ENCODE measurements at places on chromosomes 16 and 17. TPM values are rescaled to one million over a fixed set of nuclear protein-coding genes. Genes with fewer than 3 reads are reported as not detected.
A peak's percentile ranks its signal among the peaks of the same experiment; 100 is the strongest.

- no peak overlapping the region for H3K27ac ChIP-seq
- no peaks in the 10 kb centered on the region for H3K36me3 ChIP-seq
Measured at GRCh38 chr16:18936727-18937340, 10.6 kb upstream of the SMG1 start.

DNA sequence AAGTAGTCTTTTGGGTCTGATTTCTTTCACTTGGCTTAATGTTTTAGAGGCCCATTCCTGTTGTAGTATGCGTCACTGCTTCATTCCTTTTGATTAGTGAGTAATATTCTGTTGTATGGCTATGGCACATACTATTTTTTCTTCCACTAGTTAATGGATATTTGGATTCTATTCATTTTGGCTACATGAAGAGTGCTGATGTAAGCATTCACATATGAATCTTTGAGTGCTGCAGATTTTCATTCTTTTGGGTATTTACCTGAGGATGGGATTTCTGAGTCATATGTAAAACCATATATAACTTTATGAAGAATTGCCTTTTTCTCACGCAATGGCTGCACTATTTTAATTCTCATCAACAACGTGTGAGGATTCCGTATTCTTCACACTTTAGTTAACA lies 113.6 kb downstream of the AHSP start:
- no peak for DNase-seq
- no peaks in the 10 kb centered on the region for H3K36me3 ChIP-seq
- H3K27me3 ChIP-seq: no peaks in the 10 kb centered on the region
- no peak overlapping the region for H3K27ac ChIP-seq
- no peaks in the 10 kb centered on the region for H3K4me1 ChIP-seq

DNA sequence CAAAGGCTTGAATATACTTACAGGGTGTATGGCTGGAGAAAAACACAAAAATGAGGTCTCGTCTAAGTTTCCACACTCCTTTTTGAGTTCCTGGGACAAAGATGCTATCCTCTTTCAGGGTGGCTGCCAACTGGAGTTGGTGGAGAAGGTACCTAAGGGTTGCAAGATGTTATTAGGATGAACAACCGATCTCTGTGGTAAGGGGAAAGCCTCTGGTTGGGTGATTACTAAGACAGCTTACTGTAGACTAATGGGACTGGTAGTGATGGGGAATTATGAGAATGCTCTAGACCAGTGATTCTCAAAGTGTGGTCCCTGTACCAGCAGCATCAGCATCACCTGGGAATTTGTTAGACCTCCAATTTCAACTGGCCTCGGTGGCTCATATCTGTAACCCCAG lies 6.0 kb downstream of the ADAT1 start:
- H3K4me1 ChIP-seq: peaks cover 6% of the 10 kb centered on the region
- peaks cover 36% of the 10 kb centered on the region for H3K36me3 ChIP-seq
- H3K27me3 ChIP-seq: no peaks in the 10 kb centered on the region
- DNase-seq: no peak

GRCh38 chr17:13099089-13099735 lies 81.4 kb upstream of the ELAC2 start:
- no peak for DNase-seq
- no peak overlapping the region for H3K27ac ChIP-seq
- no peaks in the 10 kb centered on the region for H3K27me3 ChIP-seq
- H3K4me3 ChIP-seq: no peak overlapping the region
- H3K36me3 ChIP-seq: no peaks in the 10 kb centered on the region

MYH8 gene
- total RNA-seq: not detected

- no peak overlapping the region for H3K27ac ChIP-seq
- no peak for DNase-seq
- no peaks in the 10 kb centered on the region for H3K27me3 ChIP-seq
- H3K36me3 ChIP-seq: no peaks in the 10 kb centered on the region
- H3K4me1 ChIP-seq: no peaks in the 10 kb centered on the region
- no peak overlapping the region for H3K4me3 ChIP-seq
Measured at GRCh38 chr17:65407017-65407416, 154.4 kb downstream of the AXIN2 start.

DNA sequence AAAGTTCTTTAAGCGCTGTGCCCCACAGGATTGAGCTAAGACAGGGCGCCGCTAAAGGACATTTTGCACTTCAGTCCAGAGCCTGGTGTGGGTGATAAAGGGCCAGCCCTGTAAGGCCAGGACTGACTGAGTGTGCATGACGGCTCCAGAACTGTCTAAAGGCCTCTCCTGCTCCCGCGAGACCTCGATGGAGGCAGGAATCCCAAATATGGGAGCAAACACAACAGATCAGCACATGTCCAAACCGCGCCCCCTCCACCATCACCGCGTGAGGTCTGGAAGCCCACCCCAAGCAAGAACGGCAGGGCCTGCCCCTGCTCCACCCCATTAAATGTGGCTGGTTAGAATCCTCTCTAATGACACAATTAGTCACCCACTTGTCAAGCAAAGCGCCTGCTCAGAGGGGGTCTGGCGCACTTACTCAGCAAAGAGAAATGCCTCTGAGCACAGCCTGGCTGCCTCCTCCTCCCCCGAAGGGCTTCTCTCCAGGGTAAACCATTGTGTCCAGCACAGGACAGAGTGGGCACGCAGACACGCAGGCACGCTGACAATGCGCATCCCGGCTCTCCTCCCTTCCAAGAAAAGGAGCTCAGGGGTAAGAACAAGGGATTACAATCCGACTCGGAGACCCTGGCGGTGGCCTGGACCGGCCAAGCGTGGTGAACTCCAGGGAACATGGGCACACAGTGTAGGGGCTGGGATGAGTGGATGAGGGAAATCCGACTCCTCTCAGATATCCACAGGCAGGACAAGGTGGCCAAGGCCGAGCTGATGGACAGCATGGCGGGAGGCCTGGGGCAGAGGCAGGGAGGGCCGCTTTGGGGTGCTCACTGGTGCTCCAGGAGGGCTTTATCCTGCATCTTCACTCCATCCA lies 1.5 kb downstream of the MXRA7 start:
- H3K27me3 ChIP-seq: no peaks in the 10 kb centered on the region
- H3K4me1 ChIP-seq: peaks cover 19% of the 10 kb centered on the region
- H3K36me3 ChIP-seq: peaks cover 6% of the 10 kb centered on the region

HEATR9 gene
- total RNA-seq: not detected

- no peak for DNase-seq
- no peak overlapping the region for H3K27ac ChIP-seq
- no peak overlapping the region for H3K4me3 ChIP-seq
Measured at GRCh38 chr16:57192146-57192545, 6.0 kb downstream of the RSPRY1 start.

STH gene
- total RNA-seq: not detected

CLDN9 gene
- 0.76 TPM for total RNA-seq

DNA sequence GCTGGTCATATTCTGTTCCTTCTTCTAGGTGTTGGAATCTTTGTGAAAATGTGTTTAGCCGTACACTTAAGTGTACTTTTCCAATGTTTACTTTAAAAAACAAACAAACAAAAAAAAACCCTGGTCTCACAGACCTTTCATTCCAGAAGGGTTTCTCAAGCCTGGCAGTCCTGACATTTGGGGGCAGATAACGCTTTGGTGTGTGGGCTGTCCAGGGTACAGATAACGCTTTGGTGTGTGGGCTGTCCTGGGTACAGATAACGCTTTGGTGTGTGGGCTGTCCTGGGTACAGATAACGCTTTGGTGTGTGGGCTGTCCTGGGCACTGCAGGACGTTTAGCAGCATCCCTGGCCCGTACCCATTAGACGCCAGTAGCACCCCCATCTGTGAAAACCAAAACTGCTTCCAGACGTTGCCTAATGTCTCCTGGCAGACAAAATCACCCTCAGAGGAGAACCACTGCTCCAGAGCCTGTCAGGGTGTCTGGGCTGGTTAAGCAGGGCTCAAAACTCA lies 15.2 kb upstream of the FLCN start:
- no peak for DNase-seq
- H3K36me3 ChIP-seq: peaks cover 37% of the 10 kb centered on the region
- H3K27me3 ChIP-seq: no peaks in the 10 kb centered on the region
- H3K27ac ChIP-seq: no peak overlapping the region
- no peaks in the 10 kb centered on the region for H3K4me1 ChIP-seq

GRCh38 chr17:47975189-47975822 lies 4.4 kb downstream of the CDK5RAP3 start:
- no peak overlapping the region for H3K27ac ChIP-seq
- peaks cover 45% of the 10 kb centered on the region for H3K36me3 ChIP-seq
- H3K4me1 ChIP-seq: peaks cover 18% of the 10 kb centered on the region
- no peak for DNase-seq
- no peaks in the 10 kb centered on the region for H3K27me3 ChIP-seq
- H3K4me3 ChIP-seq: no peak overlapping the region

- no peaks in the 10 kb centered on the region for H3K36me3 ChIP-seq
- no peaks in the 10 kb centered on the region for H3K4me1 ChIP-seq
- DNase-seq: no peak
- no peaks in the 10 kb centered on the region for H3K27me3 ChIP-seq
Measured at GRCh38 chr17:10051112-10051511, 146.0 kb upstream of the RCVRN start.

- DNase-seq: no peak
- no peak overlapping the region for H3K4me3 ChIP-seq
- no peaks in the 10 kb centered on the region for H3K4me1 ChIP-seq
- no peaks in the 10 kb centered on the region for H3K36me3 ChIP-seq
Measured at GRCh38 chr16:78127130-78127529, 27.7 kb downstream of the WWOX start.

DNA sequence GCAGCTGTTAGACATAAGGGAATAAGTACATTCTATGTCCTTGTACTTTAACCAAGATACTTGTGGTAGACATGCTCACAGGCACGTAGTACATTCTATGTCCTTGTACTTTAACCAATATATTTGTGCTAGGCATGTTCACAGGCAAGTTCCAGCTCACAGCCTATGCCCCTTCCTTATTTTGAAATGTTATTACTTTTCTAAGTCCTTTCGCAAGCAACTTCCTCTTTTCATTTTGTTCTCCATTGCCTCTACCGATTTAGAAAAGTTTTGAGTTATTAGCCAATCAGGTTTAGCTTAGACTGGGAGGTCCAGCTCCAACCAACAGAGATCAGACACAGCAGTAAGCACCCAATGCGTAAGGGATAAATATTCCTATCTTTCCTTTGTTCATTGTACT lies 60.1 kb upstream of the NUDT7 start:
- peaks cover 13% of the 10 kb centered on the region for H3K27me3 ChIP-seq
- H3K4me3 ChIP-seq: no peak overlapping the region
- H3K27ac ChIP-seq: no peak overlapping the region
- H3K4me1 ChIP-seq: no peaks in the 10 kb centered on the region
- DNase-seq: no peak
- no peaks in the 10 kb centered on the region for H3K36me3 ChIP-seq

FBXO47 gene
- not detected for total RNA-seq

OR1F1 gene
- not detected for total RNA-seq

GRCh38 chr17:79622776-79623175 lies 11.9 kb upstream of the RBFOX3 start:
- H3K27me3 ChIP-seq: peaks cover 36% of the 10 kb centered on the region
- no peak overlapping the region for H3K27ac ChIP-seq
- no peaks in the 10 kb centered on the region for H3K36me3 ChIP-seq
- H3K4me3 ChIP-seq: no peak overlapping the region

- no peak for DNase-seq
- H3K4me1 ChIP-seq: no peaks in the 10 kb centered on the region
- no peak overlapping the region for H3K4me3 ChIP-seq
- no peaks in the 10 kb centered on the region for H3K36me3 ChIP-seq
- H3K27me3 ChIP-seq: no peaks in the 10 kb centered on the region
- no peak overlapping the region for H3K27ac ChIP-seq
Measured at GRCh38 chr16:11409398-11409797, 64.1 kb downstream of the RMI2 start.

- H3K36me3 ChIP-seq: no peaks in the 10 kb centered on the region
- no peaks in the 10 kb centered on the region for H3K27me3 ChIP-seq
- H3K27ac ChIP-seq: peak overlapping the region; percentile 99
Measured at GRCh38 chr17:19647697-19648474, 665 bp upstream of the ALDH3A2 start.

DNA sequence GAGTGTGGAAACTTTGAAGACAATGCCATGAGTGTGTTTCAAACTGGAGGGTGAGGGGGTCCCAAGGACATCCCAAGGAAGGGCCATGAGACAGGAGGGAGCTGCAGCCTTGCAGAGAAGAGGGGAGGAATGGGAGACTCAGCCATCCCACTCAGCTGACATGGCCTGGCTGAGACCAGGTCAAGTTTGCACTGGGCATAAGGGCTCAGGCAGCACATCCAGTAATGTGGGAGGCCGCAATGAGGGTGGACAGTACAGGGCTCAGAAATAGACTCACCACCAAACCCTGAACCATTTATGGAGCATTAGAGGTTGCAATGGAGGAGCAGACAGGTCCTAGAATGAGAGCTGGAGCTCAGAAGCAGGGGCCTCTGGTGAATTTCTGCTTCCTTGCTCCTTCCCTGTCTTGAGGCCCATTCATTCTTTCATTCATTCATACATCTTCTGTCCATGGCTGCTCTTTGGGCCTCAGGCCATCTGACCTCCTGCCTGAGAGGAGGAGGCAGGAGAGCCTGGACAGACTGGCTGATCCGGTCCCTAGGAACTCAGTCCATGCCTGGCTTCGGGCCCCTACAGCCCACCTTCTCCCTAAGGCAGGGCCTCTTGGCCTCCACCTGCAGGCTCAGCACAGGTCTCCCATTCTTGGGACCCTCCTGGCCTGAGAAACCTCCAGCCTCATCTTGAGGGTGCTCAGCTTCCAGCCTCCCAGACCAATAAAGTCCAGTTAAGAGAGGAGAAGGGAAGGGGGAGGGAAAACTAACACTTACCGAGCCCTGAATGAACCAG lies 70.5 kb upstream of the CDH5 start:
- no peaks in the 10 kb centered on the region for H3K36me3 ChIP-seq
- no peak overlapping the region for H3K27ac ChIP-seq
- no peak for DNase-seq
- H3K27me3 ChIP-seq: peaks cover 60% of the 10 kb centered on the region
- no peak overlapping the region for H3K4me3 ChIP-seq

- H3K4me3 ChIP-seq: no peak overlapping the region
- DNase-seq: no peak
- no peaks in the 10 kb centered on the region for H3K36me3 ChIP-seq
- H3K27ac ChIP-seq: no peak overlapping the region
- no peaks in the 10 kb centered on the region for H3K27me3 ChIP-seq
- H3K4me1 ChIP-seq: no peaks in the 10 kb centered on the region
Measured at GRCh38 chr17:31678431-31678830, 180.6 kb downstream of the COPRS start.

DNA sequence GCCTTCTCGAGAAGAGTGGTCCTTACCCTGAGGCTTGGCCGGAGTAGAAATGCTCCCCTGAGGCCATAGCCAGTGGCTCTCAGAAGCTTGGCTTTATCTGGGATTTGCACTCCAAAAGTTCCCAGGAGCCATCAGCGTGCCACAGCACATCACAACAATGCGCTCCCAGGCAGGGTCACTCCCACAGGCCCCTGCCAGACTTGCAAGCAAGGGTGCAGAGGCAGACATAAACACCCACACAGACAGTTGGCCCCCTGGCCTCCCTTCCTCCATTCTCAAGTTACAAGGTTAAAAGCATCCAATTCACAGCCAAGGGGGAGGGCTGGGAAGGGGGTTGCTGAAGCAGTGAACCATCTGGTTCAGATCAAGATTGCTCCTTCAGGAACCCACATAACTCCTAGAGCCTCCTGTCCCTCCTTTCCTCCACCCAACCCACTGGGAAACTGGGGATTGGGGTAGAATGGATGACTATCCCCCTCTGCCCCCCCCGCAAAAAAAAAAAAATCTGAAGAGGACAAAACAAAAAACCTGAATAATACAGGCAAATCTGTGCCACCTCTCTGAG lies 1.8 kb downstream of the ST3GAL2 start:
- no peak overlapping the region for H3K27ac ChIP-seq
- no peak for DNase-seq
- peak overlapping the region; percentile 70 for H3K4me3 ChIP-seq
- peaks cover 53% of the 10 kb centered on the region for H3K4me1 ChIP-seq

MEOX1 gene
- not detected for total RNA-seq

- H3K27me3 ChIP-seq: no peaks in the 10 kb centered on the region
- H3K4me1 ChIP-seq: no peaks in the 10 kb centered on the region
- no peaks in the 10 kb centered on the region for H3K36me3 ChIP-seq
- H3K27ac ChIP-seq: no peak overlapping the region
- no peak for DNase-seq
Measured at GRCh38 chr16:69880640-69881133, 70.4 kb upstream of the CLEC18A start.
